ENCODE measurements at places on chromosomes 1 and 21.

- DNase-seq = no peak
Observed at GRCh38 chr1:209387271-209387968, 196.1 kb upstream of the CAMK1G start.

DNA sequence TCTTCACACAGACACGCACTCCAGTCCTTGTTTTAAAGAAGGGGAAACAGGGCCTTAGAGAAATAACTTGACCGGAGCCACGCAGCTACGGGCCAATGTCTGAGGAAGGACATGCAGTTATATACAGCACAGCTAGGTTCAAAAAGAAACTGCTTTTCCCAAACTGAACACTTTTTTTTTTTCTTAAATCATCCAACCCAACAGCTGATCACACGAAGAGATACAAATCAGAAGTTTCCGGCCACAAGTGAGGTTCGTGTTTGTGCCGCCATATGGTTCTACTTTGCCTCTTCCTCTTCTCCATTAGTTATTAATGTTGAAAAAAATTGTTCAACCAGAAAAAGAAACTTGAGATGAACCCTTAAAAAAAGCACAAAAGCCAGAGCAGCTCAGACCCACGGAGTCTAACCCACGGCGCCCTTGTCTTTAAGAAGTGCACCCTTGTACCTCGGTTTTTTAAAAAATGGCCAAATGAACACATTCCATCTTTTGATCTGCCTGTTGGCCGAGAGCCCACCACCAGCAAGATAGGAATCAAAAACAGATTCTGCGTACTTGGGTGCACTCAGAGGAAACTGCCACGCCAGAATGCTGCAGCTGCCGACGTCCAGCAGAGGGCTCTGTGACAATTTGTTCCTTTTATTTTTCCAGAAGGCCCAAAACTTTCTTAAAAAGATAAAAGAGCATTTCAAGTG, 78.9 kb downstream of the SLC66A1 start:
- no peak for DNase-seq

DNA sequence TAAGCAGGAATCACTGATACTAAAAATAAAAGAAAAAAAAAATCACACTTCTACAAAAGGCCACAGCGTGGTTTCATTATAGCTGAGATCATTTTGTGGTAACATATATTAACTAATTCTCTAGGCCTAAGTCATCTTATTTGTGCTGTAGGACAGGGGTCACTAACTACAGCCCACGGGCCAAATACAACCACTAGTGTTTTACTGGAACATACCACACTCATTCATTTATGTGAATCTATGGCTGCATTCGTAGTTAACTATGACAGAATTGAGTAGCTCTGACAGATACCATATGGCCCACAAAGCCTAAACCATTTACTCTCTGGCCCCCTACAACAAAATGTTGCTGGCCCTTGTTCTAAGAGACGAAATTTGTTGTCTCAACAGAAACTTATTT, 224.4 kb downstream of the VAV3 start:
- DNase-seq = no peak

DNA sequence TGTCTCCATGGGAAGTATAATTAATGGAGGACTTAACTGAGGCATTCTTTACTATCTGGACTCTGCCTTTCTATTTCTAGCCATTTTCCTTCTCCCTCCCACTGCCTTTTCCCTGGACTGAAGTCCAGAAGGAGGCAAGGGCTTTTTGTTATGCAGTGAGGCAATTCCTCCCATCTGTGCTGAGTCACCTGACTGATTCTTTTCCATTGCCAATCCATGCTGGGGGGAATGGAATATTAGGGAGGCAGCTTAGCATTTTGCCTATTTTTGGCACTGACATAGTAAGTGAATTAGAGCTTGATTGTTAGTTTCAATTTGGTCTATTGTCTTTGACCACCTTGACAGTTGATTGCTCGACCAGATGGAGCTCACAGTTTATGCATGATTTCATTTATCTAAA, 1000.6 kb upstream of the PRMT6 start:
- DNase-seq = no peak

DNA sequence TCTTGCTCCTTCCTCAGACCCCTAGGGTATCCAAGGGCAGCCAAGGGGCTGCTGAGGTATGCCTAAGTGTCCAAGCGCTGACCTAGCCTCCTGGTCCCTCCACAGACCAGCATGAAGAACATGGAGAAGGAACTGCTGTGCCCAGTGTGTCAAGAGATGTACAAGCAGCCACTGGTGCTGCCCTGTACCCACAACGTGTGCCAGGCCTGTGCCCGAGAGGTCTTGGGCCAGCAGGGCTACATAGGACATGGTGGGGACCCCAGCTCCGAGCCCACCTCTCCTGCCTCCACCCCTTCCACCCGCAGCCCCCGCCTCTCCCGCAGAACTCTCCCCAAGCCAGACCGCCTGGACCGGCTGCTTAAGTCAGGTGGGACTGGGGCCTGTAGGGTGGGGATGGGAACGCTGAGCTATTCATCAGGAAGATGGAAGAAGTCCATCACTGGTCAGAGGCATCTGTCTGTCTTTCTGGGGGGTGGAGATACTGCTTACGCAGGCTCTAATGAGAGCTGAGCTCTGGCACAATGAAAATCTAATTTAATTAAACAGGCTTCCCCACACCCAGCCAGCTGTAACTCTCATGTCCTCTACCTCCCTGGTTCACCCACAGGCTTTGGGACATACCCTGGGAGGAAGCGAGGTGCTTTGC, 1.8 kb downstream of the TRIM46 start:
- no peak for DNase-seq

DNA sequence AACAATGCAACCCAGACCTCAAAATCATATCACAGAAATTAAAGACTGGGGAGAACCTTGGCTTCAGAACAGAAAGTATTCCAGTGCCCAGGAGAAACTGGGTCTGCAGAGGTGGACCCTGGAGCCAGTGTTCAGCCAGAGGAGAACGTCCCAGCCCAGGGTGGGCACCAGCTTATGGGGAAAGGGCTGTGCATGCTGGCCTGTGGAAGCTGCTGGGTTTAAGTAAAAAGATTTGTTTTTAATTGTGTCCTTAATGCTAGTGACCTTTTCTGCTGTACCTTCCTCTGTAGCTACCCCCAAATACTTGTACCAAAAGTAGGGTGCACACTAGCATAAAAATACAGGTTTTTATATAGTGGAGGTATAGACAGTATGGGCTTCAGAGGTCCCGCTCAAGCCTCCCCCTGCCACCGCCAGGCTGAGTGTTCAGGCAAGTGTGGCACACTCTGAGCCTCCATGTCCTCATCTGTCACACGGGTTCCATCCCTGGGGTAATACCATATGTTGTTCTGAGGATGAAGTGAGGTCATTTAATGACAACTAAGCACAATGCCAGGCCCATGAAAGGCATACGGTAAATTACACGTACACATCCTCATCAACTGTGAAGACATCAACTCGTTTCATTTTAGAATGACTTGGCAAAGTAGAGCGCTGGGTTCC, 47.0 kb downstream of the SLC37A1 start:
- DNase-seq = no peak

DNA sequence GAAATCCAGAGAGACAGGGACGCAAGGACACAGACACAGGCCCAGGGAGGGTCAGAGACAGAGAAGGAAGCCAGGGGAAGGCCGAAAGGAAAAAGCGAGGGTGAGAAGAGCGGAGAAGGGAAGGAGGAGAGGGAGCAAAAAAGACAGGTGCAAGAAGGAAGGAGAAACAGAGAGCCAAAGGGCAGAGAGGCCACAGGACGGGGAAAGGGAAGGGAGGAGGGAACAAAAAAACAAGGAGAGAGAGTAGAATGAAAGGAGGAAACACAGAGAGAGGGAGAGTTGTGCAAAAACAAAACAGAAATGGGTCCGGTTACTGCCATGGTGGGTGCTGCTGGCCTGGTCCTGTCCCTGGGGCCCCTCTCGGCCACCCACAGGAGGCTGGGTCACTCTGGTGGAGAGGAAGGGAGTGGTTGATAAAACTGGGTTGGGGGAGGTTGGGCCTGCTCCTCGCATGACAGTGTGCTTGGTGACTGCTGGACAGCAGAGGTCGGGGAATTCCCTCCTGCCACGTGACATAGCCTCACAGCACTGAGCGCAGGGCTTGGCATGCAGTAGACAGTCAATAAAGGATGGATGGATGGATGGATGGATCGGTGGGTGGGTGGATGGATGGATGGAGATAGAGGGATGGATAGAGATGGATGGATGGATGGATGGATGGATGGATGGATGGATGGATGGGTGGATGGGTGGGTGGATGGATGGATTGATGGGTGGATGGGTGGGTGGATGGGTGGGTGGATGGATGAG, 64.8 kb downstream of the RAP1GAP start:
- no peak for DNase-seq

GRCh38 chr21:44005593-44005992, 6.5 kb upstream of the TRAPPC10 start:
- DNase-seq = no peak

DNA sequence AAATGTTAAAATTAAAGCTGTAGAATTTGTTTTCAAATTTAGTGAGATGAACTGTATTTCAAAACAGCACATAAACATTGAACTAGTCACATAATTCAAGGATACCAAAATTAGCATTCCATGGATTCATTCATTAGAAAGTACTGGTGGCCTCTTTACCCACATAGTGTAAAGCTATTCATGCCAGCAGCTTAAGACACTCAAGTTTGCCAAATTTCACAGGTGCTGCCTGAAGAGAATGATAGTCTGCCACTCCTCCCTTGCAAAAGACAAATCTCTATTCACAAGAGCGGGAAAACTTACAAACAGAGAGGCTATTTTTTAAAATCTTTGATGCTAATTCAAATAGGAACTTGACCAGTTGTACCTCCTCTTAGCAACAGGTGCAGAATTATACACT, 337.0 kb downstream of the BRINP3 start:
- DNase-seq = no peak

GRCh38 chr1:43716559-43717281, 9.4 kb downstream of the ST3GAL3 start:
- no peak for DNase-seq

DNA sequence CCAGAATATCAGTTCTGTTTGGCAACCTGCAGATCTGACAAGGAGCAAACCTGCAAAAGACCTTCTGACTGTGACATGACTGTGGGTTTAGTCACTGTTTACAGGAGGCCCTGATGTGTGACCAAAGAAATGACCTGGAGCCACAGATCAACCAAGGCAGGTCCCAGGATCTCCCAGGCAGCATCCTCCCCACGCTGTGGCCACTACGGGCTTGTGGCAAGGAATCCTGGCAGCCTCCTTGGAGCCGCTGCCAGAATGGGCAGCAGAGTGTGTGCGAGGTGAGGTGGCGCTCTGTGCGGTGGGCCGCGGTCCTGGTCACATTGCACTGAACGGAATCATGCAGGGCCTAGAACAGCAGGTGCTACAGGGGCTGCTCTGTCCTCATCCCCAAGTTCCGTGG, 15.9 kb downstream of the MCM3AP start:
- DNase-seq = no peak

- peak; percentile 59 for DNase-seq
Observed at GRCh38 chr1:19430121-19431068, 54.9 kb downstream of the CAPZB start.

DNA sequence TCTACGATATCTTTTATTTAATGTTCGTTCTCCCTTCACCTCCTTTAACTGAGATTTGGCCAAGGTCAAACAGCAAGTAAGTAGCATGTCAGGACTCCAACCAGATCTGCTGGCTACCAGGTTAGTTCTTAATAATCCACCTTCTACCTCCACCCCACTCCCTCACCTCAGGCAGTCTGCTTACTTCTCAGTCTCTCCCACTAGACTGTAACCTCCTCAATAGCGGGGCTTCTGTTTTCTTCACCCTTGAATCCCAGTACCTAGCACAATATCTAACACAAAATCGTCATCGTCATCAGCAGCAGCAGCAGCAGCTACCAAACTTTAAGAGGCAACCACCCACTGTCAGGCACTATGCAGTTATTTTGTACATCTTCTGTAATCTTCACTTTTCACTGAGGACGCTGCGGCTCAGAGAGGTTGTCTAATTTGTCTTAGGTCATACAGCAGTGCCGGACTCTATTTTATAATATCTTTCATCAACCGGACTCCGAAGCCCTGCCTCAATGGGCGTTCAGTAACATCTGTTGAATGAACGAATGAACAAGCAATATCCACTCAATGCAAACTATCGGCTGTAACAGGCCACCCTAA, 859 bp upstream of the MAGI3 start:
- no peak for DNase-seq

GRCh38 chr1:7898962-7899361, 41.7 kb downstream of the TNFRSF9 start:
- no peak for DNase-seq

GRCh38 chr1:9942939-9943788, at the start of the genes LZIC and NMNAT1:
Gene LZIC (minus strand): TSS chr1:9943391. CDS start chr1:9936619, 6,772 bp downstream.
Gene NMNAT1 (plus strand): TSS chr1:9943475. CDS start chr1:9972074, 28,599 bp downstream.
- peak; percentile 83 for DNase-seq

DNA sequence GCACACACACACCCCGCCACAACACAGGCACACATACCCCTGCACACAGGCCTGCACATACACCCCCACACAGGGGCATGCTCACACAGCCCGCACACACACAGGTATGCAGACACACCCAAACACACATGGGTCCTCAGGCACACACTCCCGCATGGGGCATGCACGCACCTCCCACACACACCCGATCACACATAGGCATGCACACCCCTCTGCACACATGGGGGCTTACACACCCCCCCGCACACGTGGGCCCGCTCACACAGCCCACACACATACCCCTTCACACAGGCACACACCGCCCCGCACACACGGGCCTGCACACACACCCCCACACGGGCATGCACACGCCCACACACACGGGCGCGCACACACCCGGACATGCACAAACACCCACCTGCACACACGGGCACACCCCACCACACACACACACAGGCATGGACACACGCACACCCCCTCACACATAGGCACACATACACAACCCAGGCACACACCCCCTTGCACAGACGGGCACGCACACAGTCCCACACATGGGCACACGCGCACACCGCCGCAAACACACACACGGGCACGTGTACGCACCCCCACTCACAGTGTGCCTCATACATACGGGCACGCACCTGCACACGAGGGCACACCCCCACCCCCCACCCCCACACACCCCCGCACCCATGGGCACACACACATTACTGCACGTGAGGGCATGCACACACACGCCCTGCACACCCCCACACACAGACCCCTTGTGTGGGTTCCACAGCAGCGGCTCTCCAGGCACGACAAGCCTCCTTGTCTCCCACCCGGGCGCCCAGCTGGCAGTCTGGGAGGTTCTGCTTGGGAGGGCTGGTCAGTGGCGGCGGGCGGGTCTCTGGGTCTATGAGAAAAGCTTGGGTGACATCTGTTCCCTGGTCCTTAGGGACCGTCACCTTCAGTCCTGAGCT, 8.3 kb downstream of the ATAD3B start:
- DNase-seq = no peak

- no peak for DNase-seq
Observed at GRCh38 chr1:38662126-38662525, 197.4 kb downstream of the RRAGC start.

GRCh38 chr1:92502247-92502646, 15.5 kb upstream of the GFI1 start:
- no peak for DNase-seq

DNA sequence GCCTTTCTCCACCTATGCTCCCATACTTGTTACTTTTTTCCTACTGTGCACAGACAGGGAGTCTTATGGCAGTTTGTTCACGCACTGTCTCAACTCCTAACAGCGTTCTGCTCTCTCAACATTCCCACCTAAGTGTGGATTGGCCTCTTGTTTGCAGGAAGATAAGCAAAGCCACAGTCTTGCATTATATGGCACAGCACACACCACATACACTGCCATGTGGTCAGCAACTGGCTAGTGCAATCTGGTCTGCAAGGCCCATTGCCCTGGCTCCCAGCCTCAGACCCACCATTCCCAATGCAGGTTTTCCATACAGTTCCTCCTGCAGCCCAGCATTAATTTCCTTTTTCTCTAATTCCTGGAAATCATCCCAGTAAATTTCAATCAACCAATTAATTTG, 38.3 kb upstream of the LAMC2 start:
- DNase-seq = no peak

All from NCI-H2029 (cell line).